Activated T-helper 1 cell treated with anti-CD3 and anti-CD28 coated beads, Interleukin-12 subunit alpha, Interleukin-12 subunit beta, Interleukin-2, Interleukin-4 antibody, amounts not matched to agents 30 ng/mL and 10 ng/mL and 1 ng/mL, durations not matched to agents 14 hours and 24 hours and 36 hours (primary cell): ENCODE measurements at places on chromosomes 6 and 20.

GRCh38 chr20:37531856-37532255, 4.2 kb upstream of the BLCAP start:
- DNase-seq = no peak

- peak; percentile 80 for DNase-seq
Observed at GRCh38 chr6:34671801-34672656, 24.5 kb downstream of the ILRUN start.

DNA sequence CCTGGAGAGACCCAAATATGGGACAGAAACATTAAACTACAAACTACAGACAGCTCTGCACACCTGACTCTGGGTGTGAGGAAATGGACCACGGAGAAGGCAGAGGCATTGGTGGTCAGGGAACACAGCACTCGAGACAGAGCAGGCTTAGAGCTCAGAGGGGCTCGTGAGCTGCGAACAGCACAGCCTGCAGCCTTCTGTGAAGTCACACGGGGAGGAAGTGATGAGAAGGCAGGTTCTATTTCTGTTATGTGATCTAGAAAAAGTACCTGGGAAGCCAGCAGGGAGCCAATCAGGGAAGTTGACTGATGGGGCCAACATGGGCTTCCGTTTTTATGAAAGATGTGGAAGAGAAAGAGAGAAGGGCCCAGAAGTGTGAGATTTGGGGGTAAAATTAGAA, 88.9 kb upstream of the SNAP25 start:
- no peak for DNase-seq

DNA sequence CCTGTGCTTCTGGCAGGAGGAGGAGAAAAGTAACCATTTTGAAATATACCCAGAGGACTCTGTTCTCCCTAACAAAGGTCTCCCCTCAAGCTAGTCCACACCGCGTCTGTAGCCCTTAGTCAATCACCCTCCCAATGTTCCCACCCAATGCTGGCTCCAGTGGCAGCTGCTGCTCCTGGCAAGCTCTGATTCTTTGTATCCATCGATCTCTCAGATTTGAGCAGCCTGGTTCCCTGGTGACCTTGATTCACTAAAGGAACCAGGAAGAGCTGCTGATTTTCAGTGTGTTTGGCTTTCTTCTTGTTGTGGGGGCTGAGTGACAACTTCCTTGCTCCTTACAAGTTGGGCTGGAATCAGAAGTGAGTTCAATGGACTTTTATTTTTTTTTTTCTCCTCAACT, 68.5 kb downstream of the FOXC1 start:
- no peak for DNase-seq

DNA sequence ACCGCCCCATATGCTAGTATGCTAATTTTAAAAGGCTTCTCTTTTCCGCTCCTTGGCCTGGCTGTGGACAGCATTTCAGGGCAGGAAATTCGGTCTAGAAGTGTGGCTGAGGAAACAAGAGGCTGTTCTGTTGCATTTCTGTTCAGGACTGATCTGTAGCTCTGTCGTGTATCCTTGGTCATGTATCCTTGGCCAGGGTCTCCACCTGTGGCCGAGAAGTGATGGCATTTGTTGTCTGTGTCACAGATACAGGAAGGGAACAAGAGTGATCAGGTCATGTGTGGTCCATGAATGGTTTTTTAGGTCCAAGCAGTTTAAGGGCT, 300.5 kb upstream of the SUPT3H start:
- DNase-seq = no peak

DNA sequence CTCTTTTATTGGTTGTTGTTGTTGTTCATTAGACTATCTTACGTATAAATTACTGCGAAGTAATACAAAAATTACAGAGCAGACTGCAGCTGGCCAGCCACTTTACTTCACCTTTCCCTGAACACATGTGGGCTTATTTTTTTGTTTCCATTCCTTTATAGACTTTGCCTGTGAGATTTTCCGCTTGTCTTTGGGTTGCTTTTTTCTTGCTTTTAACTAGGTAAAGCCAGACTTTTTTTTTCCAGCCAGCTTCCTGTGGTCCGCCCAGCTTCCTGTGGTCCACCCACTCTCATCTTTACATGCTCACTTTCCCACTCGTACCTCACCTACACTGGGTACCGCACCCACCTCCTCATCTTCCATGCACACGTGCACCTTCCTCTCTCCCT, 79.0 kb downstream of the IPCEF1 start:
- DNase-seq = no peak

GRCh38 chr6:129555206-129555832, 154.7 kb downstream of the ARHGAP18 start:
- DNase-seq = no peak

GRCh38 chr6:134295953-134296553, 21.9 kb downstream of the SGK1 start:
- no peak for DNase-seq

DNA sequence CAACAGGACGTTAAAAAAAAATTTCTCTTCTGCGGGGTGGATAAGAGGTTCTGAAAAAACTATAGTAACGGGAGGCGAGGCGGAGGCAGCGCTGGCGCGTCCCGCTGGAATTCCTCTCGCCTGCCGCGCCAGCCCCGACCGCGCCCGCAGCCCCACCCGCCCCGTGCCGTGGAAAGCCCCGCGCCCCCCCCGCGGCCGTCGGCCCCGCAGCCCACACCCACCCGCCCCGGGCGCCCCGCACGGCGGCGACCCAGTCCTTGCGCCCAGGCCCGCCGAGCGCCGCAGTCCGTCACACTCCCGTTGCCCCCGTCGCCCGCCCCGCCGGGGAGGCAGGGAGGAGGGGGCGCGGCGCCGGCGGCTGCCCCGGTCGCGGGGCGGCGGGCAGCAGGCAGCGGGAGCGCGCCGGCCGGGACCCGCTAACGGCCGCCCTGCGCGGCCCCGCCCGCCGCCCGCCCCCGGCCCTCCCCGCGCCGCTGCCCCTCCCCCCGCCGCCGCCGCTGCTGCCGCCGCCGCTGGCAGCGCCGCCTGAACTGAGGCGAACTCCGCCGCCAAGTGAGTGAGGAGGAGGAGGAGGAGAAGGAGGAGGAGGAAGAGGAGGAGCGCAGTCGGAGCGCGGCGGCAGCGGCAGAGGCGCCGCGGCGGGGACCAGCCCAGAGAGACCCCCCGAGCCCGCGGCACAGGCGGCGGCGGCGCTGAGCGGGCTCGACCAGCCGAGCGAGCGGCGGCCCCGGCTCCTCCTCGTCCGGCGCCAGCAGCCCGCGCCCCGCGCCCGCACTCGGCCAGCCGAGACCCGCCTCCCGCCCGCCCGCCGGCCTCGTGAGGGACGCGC, at the start of gene QKI:
QKI (plus strand) TSS at position 602 of the 829 bp plus-strand sequence. CDS start 476 bp downstream, outside the sequence.
- peak; percentile 76 for DNase-seq

GRCh38 chr6:132128424-132128823, 177.3 kb upstream of the CCN2 start:
- DNase-seq = no peak

GRCh38 chr6:166572370-166573261, 13.9 kb downstream of the RAMACL start:
- DNase-seq = no peak

GRCh38 chr6:142301651-142302391, at the start of gene ADGRG6:
Gene ADGRG6, plus strand, starts transcription at chr6:142302007. Its CDS starts 323 bp downstream, at chr6:142302330.
- no peak for DNase-seq

GRCh38 chr6:168834801-168835200, 393.8 kb downstream of the SMOC2 start:
- no peak for DNase-seq

- DNase-seq = no peak
Observed at GRCh38 chr6:158255275-158255988, 56.8 kb upstream of the TULP4 start.

DNA sequence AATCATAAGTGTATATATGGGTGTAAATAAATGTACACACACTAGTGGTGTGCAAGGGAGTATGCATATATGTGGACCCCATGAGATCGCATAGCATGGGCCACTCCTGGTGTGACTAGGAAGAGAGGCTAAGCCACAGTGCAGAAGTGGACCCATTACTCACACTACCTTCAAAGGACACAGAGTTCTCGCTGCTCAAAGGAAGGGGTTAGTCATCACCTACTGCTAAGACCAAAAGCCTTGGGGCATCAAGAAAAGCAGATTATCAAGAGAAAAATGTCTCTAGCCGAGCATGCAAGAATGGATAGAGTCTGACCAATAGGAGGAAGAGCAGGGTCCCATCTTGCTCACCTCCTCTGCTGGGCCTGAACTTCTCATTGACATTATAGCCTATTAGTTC, 195.5 kb downstream of the MAFB start:
- DNase-seq = no peak

GRCh38 chr6:13357551-13358075, 29.3 kb upstream of the TBC1D7 start:
- no peak for DNase-seq

GRCh38 chr6:107061125-107062020, 33.4 kb downstream of the MTRES1 start:
- DNase-seq = no peak

DNA sequence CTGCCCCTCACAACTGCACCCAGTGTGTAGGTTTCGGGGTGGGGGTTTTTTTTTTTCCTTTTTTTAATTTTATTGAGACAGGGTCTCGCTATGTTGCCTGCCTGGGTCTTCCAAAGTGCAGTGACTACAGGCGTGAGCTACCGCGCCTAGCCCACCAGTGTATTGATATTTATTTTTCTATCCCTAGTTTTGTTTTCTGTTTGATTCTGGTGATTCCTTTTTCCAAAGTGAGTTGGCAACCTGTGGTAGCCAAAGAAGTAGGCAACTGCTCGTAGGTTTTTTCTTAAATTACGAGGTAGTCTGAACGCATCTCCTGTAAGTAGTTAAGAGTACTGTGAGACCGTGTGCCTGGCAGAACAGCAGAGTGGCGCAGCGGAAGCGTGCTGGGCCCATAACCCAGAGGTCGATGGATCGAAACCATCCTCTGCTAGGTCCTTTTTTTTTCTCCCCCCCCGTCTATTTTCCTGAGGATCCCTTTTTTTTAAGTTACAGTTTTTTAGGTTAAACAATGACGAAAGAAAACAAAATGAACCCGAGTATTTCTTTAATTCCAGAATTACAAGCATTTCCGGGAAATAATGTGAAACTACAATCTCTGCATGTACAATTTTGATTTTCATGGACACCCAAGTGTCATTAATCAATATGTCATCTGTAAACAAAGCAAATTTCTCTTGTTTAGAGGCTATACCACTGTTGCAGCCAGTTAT, 78.7 kb upstream of the BTN3A2 start:
- DNase-seq = peak; percentile 71

- no peak for DNase-seq
Observed at GRCh38 chr20:43460830-43461200, 3.1 kb downstream of the SRSF6 start.

DNA sequence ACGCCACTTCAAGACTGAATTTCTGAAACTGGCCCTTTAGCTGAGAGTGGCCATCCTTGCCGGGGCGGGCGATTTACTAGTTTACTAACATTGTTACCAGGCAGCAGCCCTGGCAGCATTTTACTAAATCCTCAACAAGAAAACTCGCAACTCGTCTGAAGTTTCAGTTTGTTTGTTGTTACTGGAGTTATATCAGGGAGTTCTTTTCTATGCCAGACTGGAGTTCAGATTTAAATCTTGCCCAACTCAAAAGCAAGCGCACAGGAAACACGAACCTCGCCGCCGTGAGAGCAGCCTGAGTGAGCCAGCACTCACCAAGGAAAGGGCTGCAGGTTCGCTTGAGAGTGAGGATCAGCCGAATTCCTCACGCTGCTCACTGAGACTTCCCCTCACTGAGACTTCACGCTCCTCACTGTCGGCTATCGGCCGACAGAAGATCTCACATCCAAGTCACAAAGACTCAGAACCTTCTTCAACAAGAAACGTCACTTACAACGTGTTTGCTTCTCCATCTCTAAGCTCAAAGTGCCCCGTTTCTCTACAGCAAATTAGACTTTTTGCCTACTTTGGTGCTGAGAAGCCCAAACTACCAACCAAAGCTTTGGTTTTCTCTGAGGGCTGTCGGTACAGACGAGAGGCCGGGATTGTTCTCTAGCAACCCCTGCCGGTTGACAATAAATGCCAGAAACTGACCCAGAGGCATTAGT, 78.9 kb downstream of the OLIG3 start:
- peak; percentile 57 for DNase-seq

DNA sequence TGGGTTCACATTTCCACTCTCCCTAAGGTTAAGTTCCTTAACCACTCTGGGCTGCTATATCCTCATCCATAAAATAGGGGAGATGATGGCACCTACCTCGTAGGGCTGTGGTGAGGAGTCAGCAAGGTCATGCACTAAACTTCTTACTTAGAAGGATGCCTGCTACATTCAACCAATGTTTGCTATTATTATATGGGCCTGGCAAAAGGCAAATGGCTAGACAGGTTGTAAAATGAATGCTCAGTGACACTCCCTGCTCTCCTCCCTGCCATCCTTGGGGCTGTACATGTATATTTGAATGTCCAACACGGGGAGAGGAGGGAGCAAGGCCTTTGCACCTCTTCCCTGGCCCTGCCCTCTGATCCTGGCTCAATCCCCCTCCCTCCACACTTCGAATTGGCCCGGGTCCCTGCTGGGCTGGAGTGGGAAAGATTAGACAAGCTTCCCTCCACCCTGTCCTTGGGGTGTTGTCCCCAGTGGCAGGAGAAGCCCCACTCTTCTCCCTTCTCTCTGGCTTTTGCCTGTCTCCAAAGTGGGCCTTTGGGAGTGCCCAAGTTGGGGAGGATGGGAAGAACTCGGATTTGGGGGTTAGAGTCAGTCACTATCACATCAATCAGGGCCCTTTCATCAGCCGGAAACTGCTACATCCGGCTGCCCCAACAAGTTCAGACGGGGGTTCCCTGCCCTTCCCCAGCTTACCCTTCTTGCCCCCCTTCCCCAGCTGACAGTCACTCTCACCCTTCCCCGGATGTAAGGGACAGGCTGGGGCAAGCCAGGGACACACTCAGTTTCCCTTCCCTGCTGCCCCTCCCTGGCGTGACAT, 36.3 kb upstream of the VEGFA start:
- DNase-seq = no peak

- no peak for DNase-seq
Observed at GRCh38 chr6:108675226-108676200, 114.8 kb downstream of the FOXO3 start.

GRCh38 chr6:47733879-47734558, 35.6 kb downstream of the ADGRF4 start:
- no peak for DNase-seq

- no peak for DNase-seq
Observed at GRCh38 chr20:2942439-2942838, 69.2 kb downstream of the PTPRA start.

- DNase-seq = no peak
Observed at GRCh38 chr6:108621117-108621516, 60.4 kb downstream of the FOXO3 start.

DNA sequence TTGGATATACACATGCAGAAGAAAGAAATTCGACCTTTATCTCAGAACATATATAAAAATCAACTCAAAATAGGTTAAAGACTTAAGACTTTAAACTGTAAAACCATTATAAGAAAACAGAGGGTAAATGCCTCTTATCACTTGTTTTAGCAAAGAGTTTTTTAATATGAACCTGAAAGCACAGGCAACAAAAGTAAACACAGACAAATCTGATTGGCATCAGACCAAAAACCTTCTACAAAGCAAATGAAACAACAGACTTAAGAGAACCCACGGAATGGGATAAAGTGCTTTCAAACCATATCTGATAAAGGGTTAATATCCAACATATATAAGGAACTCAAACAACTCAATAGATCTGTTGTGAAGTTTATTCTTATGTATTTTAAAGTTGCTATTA, 309.9 kb upstream of the OPRM1 start:
- no peak for DNase-seq
